HFFc6 (cell line): ENCODE measurements at places on chromosomes 13 and 19. TPM values are rescaled to one million over a fixed set of nuclear protein-coding genes. Genes with fewer than 3 reads are reported as not detected.

GRCh38 chr19:17943274-17944221 is 10.7 kb downstream of the CCDC124 start:
- no peak for DNase-seq

F2RL3 gene
- total RNA-seq = not detected in 3 replicates

- no peak for DNase-seq
Measured at GRCh38 chr13:57418067-57418677, 213.4 kb upstream of the PCDH17 start.

DNA sequence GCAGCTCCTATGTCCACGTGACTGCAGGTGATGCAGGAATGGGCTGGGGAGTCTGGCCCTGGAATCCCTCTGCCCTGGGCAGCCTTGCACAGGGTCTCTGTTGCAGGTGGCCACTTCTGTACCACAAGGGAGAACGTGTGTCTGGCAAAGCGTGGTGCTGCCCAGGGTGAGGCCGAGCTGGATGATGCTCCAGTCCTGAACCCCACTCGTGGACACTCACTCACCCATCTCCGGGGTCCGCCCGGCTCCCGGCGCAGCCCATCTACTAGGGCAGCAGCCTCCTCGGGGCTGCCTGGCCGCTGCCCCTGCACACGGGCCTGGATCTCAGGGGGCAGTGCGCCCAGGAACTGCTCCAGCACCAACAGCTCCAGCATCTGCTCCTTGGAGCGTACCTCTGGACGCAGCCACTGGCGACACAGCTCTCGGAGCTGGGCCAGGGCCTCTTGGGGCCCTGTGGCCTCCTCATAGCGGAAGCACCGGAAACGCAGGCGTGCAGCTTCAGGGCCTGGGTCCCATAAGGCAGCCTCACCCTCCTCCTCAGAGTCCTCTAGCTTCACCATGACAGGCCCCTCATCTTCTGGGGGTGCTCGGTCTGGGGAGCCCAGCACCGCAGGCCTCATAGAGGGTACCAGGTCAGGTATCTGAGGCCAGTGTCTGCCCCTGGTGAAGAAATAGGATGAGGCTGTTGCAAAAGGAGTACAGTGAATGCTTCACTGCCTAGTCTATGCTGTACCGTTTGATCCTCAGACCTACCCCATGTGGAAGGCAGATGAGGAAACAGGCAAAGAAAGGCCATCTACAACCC is 2.2 kb downstream of the MZF1 start:
- DNase-seq = no peak
